ENCODE measurements at places on chromosomes 16 and 17.

DNA sequence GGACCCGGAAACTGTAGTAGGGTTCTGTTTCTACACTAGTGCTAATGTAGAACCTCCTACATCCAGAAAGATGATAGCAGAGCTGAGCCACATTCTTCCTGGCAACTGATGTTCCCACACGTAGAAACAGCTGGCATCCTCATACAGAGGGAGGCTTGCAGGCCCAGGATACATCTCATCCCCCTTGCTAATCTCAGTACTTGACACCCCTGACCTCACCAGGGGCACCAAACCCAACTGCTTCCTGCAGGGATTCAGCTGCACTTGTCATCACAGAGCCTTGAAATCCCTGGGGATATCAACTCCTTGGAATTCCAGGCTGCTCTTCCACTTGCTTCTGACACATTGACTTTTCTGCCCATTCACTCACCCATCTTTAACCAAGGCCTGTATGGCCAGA lies 75.2 kb upstream of the HSBP1 start:
- no peak for DNase-seq

GRCh38 chr16:27447301-27447700 lies 45.3 kb downstream of the IL21R start:
- DNase-seq, result no peak

DNA sequence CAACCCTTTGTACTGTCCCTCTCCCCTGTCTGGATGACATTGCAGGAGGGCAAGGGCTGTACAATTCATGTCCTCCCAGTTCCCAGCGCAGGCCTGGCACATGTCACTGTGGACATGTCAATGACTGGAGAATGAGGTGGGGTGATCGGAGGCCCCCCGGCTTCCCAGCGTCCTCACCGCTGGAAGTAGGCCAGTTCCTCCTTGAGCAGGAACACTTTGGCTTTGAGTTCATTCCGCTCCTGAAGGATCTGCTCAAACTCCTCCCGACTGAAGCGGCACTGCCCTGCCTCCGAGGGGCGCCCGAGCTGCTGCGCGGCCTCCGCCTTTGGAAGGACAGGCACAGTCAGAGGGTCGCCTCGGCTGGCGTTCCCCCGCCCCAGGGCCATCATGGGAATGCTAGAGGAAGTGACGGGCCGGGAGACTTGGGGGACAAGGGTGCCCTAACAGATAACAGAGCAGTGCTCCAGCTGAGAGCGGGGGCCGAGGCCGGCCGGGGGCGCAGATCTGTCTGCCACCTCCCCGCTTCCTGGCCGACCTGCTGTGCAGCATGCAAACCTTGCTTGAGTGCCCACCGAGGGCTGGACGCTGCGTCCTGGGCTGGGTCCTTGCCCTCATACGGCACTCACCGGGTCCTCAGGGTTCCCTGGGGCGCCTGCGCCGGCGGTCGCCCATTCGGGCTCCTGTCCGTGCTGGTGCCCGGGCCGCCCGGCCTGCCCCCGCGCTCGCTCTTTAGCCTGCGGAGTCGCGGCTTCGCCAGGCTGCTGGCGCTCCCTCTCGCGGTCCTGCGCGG lies 1.3 kb downstream of the RILP start:
- peak; percentile 30 for DNase-seq

DNA sequence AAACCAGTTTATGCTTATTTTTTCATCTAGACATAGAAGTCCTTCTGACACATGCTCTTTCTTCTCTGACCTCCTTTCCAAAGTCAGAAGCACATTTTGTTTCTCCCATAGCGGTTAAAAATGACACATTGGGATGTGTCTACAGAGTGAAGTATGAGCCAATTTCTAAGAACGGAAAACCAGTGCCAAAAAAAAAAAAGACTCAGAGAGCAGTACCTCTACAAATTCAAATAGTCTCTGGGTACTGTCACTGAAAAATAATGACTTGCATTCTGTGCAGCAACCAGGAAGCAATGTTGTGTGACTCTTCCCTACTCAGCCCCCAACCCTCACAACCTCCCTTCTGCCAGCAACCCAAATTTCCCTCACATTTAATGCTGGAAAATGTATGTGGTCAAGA lies 145.5 kb upstream of the PMFBP1 start:
- DNase-seq, result peak; percentile 72

- DNase-seq, result no peak
These were observed 7.9 kb downstream of the DYNLL2 start for GRCh38 chr17:58091024-58091567.

DNA sequence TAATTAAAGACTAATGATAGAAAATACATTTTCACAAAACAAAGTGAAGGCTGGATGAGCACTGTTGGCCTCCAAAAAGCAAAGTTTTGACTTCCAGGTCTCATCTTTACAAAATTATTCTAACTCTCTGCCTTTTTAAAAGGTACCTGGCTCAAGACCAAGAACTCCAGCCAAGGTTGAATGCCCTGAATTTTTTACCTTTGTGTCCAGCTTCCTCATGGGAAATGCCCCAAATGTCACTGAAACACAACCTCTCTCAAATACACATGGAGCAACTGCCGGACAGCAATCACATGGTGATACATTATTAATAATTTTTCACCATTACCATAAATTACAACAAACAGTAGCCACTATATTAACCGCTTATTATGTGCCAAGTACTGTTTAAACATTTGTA lies 32.2 kb downstream of the ADAMTS18 start:
- no peak for DNase-seq
